ENCODE measurements at places on chromosomes 2 and 18.

DNA sequence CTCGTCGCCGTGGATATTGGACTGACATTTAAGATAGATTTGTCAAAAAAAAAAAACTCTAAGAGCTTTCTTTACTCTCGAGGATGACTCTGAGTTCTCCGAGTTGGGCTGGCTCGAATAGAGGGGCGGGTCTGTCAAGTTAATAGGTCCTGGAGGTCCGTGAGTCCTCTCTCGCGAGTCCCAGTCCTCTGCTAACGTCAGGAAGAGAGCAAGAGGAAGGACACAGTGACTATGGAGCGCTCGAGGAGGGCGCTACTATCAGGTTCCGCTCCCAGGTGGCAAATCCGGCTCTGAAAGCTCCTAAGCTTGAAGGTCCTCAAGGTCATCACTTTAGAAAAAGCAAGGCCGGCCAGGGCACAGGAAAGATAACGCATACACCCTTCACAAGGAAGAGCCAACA, 404 bp upstream of the AKAIN1 start:
- no peak for DNase-seq

- DNase-seq: no peak
Observed at GRCh38 chr18:10508591-10508990, 17.2 kb upstream of the NAPG start.

DNA sequence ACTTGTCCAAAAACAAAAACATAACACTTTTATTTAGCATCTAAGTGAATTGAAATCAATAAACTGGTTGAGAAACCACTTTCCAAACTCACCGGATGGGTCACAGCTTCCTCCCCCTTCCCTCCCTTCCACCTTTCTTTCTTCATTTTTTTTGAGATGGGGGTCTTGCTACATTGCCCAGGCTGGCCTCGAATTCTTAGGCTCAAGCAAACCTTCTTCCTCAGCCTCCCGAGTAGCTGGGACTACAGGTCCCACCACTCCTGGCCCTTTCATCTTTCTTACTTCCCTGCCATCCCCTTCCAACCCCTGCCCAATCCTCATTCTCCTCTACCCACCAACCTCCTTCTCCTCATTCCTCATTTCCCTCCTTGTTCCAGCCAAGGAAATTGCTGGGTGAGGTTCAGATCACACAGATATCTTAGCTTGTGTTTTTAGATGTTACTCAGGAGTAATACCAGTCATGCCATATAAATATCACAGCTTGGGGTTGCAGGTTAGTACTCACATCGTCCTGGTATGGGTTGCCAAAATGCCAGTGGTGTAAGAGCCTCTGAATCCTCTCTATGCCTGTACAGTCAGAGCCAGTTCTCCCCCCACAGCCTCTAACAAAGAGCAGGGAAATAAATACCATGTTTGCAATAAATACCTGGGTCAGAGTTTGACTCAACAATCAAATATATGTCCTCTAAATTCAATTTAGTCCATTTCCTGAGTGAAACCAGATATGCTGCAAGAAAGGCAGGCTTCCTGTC, 132.7 kb upstream of the NDUFV2 start:
- DNase-seq: no peak

GRCh38 chr18:61064911-61065310, 268.3 kb upstream of the CDH20 start:
- DNase-seq: no peak

GRCh38 chr2:75361486-75361885, 162.2 kb upstream of the TACR1 start:
- DNase-seq: no peak

- DNase-seq: no peak
Observed at GRCh38 chr2:126507425-126507911, 148.5 kb upstream of the GYPC start.

GRCh38 chr2:126859631-126860030, 39.1 kb upstream of the TEX51 start:
- no peak for DNase-seq

- DNase-seq: no peak
Observed at GRCh38 chr2:213227458-213227857, 56.8 kb upstream of the SPAG16 start.

GRCh38 chr2:127066942-127067341, 40.0 kb downstream of the BIN1 start:
- DNase-seq: no peak

DNA sequence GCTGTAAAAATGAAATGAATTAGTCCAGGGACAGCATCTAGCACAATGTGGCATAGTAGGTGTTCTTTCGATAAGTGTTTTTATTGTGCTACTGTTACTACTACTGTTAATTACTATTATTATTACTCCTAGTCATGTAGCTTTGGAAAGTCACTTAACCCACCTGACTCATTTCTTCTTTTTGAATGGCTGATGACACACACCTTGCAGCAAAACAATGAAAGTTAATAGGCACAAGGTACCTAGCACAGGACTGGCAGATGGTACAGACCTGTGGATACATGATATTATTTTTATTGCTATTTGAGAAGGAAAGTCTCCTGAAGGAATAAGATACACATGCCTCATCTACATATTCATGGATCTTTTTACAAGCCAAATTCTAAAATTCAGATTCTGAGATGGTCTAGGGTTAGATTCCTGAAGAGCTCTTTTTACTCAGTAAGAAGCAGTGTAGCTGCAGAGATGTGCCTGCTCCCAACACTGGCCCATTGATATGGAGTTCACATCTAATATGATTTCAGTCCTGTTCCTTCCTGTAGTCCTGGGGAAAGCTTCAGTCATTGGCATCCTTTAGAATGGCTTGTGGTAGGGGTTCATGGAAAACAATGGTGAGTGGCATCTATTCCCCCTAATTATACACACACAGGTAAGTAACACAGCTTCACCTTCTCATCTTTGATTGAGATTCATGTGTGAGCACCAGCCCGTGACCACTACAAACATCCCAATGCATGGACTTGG, 7.9 kb upstream of the ERMN start:
- no peak for DNase-seq

- DNase-seq: peak; percentile 44
Observed at GRCh38 chr2:63692002-63692606, 103.3 kb downstream of the MDH1 start.

DNA sequence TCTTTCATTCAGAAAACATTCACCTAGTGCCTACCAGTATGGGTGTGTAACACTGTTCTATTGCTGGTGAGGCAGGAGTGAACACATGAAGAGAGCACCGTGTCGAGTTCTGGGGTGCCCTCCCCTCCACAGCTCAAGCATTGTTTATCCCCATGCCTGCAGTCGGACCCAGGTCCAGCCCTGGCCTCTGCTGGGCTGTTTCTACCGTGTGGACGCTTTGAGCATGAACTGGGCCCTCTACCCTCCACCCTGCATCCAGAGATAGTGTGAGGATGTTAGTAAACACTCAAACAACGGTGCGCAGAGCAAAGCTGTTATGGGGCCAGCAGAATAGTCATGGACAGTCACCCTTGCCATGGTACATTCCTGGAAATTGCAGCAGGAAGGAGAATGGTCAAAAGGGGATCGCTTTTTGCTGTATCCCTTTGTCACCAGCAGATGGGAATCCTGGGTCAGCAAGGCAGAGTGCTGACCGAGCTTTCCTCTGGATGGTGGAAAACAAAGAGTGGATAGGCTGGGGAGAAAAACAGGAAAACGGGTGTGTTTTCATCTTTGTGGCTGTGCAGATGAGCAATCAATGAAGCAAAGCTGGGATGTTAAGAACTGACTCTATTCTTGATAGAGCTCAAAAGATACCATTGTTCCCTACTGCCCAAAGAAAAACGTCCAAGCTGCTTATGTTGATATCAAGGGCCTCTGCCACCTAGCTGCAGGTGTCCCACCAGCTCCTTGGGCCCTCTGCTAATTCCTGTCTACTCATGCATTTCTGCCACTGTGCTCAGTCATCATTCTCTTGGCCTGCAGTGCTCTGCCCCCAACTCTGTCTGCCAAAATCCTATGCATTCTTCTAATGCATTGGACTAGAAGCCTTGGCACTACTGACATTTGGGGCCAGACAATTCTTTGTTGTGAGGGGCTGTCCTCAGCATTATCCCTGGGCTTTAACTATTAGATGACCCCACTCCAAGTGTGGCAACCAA, 38.7 kb downstream of the REEP1 start:
- DNase-seq: no peak

- DNase-seq: peak; percentile 54
Observed at GRCh38 chr2:60439219-60439974, 114.1 kb downstream of the BCL11A start.

DNA sequence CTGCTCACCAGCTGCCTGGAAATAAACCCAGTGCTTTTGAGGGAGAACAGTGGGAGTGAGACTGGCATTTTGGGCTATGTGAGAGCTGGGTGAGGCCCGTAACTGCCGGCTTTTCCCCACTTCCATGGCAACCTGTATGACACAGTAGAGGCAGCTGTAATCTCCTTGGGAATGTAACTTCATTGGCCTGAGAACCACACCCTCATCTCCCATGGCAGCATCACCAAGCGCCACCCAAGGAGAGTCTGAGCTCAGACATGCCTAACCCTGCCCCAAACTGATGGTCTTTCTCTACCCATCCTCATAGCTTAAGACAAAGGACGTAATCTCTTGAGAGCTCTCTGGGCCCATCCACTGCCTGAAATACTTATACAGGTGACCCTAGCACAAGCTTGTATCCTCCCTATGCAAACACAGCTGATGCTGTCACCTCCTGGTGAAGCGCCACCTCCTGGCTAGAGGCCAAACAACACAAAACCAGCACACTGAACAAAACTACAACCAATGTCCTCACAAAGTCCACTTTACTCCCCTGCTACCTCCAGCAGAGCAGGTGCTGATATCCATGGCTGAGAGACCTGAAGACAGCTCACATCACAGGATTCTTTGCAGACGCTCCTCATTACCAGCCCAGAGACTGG, 763.4 kb upstream of the NRXN1 start:
- peak; percentile 65 for DNase-seq

DNA sequence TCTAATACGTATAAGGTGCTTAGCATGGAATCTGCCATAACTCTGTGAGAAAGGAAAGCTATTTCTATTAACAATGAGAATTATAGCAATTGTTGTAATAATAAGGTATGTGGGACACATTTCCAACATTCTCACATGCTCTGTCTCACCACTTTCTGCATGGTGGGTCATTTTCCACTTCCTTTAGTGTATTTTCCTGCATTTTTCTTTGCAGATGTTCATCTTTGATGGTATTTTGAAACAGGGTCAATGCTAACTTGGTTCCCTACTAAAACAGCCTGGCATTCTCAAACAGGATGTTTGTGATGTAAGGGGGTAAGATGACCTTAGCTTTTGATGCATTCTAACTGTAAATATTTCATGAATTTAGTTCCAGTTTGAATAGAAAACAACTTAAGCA, 54.7 kb downstream of the MYO1B start:
- no peak for DNase-seq

DNA sequence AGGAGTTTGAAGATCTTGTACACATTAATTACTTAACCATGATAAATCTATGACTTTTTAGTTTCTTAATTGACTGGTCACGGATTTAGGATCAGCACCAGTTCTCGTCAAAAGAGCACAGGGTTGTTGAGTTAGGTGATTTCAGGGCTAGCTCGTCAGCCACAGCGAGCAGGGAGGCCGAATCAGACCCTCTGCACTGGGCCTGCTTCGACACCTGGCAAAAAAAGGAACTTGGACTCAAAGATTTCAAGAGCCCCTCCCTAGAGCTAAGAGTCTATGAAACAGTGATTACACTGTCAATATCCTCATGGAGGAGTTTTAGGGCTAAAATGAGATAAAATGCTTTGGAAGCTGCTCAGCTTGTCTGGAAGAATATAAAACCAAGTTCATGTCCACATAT, 4.6 kb upstream of the SERTAD2 start:
- DNase-seq: no peak

GRCh38 chr2:202221873-202222272, 16.5 kb downstream of the SUMO1 start:
- DNase-seq: no peak

DNA sequence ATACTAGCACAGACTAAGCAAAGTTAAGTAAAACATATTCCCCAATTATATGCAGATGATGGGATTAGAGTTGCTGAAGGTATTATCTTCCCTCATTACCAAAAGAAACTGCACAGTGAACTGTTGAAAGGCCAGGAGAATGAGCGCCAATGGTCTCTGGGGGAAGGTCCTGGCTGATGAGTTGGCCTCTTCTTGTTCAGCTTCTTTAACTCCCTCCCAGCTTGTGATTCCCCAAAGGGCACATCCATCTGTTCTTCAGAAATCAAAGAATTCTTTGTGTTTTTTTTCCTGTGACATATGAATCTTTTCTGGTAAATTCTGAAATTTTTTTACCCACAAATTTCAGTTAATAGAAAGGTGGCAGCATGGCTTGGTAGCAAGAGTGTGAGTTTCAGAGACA, 667.6 kb downstream of the CNTNAP5 start:
- DNase-seq: no peak

GRCh38 chr2:207839575-207839974, 69.9 kb upstream of the FZD5 start:
- DNase-seq: no peak

GRCh38 chr18:70621710-70622109, 332.9 kb downstream of the SOCS6 start:
- DNase-seq: no peak

DNA sequence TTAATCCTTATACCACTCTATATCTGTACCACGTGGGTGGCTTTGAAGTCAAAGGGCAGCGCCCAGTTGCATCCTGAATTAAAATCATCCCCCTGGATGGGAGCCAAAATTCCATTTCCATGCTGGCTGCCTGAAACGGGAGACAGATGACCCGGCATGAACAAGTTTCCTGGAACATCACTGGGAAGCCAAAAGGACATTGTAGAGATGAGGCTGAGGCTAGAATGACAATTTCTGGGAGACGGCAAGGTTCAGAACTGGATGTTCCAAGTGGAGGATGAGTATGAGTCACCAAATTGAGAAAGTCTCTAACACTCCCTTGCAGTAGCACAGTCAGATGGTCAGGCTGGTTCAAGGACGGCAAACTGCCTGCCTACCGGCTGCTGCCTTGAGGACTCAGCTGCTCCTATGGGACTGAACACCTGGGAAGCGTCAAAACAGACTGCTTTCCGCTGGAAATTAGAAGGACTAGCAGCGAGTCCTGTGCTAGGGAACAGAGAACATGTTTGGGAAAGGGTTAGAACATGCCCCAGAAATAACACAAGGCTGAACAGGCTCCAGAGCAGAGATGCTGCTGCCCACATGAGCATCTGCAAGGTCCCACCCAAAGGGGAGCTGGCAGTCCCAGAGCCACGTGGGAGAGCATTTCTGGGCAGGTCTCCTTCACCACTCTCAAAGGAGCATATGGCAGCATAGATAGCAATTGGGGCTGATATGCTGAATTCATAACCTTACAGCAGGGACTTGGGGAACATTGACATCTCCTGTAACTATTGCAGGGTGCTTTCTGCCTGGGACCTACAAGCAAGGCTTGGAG, 32.0 kb downstream of the YPEL5 start:
- no peak for DNase-seq

DNA sequence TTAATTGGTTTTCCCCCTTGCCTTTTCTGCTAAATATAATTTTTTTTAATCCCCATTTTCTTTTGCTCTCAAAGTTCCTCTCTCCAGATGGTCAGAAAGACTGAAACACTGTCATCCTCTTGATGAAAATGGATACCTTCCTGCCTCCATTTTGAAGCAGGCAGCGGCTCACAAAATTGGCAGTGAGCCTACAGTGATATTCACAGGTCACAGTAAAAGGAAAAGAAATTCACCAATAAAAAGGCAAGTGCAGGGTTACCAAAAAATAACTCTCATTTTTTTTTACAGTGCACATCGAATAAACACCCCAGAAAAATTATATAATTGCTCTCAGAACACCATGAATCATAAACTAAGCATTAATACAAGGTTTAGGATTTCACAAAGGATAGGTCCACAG, 307.5 kb downstream of the TCF4 start:
- no peak for DNase-seq

Measured in HAP-1 (cell line).